ENCODE measurements at places on chromosomes 2 and 18.

GRCh38 chr18:36256094-36256493 is 41.4 kb upstream of the FHOD3 start:
- no peak for DNase-seq

GRCh38 chr2:49928551-49928950 is 774.2 kb upstream of the FSHR start:
- no peak for DNase-seq

DNA sequence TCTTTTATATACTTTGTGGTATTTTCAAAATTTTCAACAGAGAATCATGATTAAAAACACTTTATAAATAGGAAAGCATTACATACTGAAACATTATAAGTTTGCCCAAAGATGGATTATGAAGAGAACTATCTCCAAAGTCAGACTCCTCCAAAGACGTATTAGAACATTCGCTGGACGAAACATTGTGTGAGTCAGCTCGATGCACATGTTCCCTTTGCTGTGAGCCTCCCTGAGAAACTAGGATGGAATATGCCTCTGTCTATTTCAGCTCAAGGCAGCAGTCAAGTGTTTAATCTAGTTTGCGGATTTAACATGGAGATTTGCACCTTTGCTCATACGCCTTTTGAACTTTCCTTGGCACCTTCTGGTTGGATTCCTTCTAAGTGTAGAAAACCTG is 92.2 kb upstream of the NCKAP5 start:
- no peak for DNase-seq

- DNase-seq = no peak
These were observed 5.7 kb downstream of the PARD3B start for GRCh38 chr2:204550751-204551511.

- DNase-seq = no peak
These were observed 98.0 kb downstream of the STPG4 start for GRCh38 chr2:47056868-47057686.

DNA sequence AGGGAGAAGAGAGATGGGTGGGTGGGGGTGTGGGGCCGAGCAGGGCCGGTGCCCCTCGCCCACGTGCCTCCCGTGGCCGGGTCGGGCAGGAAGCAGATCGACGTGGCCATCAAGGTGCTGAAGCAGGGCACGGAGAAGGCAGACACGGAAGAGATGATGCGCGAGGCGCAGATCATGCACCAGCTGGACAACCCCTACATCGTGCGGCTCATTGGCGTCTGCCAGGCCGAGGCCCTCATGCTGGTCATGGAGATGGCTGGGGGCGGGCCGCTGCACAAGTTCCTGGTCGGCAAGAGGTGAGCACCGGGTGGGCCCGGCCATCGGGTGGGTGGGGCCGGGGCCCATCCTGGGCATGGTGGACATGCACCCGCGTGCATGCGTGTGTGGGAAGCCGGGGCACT is 21.8 kb downstream of the ZAP70 start:
- DNase-seq = no peak

DNA sequence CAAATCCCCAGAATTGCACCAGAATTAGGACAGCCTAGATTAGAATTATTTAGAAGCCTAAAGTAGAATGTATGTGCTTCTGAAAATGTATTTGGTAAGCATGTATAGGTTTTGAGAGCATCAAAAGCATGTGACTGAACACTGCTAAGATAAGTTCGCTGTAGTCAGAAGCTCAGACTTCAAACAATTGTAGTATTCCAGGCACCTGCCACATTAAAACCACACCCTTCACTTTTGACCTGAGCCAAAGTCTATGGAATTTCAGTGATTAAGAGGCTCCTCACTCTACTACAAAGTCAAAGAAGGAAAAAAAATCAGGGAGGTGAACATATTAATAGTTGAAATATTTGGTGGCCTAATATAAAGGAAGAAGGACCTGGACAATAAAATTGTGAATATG is 8.2 kb downstream of the KCNJ3 start:
- no peak for DNase-seq

DNA sequence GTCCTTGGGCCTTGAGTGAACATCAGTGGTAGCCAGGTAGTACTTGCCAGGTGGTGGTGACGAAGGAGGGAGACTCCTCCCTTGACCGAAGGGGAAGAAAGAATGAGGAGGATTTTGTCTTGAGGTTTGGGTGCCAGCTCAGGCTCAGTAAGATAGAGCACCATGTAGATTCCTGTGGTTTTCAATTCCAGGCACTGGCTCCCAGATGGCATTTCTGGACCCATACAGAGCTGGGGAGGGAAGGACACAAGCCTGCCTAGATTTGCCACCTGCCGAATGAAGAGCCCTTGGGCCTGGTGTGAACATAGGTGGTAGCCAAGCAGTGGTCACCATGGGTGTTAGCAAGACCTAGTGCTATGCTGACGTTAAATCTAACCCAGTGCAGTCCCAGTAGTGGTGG is 108.8 kb upstream of the UBE2E3 start:
- no peak for DNase-seq

GRCh38 chr18:74856928-74857327 is 259.3 kb downstream of the ZNF407 start:
- no peak for DNase-seq

- no peak for DNase-seq
These were observed 64.8 kb downstream of the DIPK1C start for GRCh38 chr18:74392323-74392722.

DNA sequence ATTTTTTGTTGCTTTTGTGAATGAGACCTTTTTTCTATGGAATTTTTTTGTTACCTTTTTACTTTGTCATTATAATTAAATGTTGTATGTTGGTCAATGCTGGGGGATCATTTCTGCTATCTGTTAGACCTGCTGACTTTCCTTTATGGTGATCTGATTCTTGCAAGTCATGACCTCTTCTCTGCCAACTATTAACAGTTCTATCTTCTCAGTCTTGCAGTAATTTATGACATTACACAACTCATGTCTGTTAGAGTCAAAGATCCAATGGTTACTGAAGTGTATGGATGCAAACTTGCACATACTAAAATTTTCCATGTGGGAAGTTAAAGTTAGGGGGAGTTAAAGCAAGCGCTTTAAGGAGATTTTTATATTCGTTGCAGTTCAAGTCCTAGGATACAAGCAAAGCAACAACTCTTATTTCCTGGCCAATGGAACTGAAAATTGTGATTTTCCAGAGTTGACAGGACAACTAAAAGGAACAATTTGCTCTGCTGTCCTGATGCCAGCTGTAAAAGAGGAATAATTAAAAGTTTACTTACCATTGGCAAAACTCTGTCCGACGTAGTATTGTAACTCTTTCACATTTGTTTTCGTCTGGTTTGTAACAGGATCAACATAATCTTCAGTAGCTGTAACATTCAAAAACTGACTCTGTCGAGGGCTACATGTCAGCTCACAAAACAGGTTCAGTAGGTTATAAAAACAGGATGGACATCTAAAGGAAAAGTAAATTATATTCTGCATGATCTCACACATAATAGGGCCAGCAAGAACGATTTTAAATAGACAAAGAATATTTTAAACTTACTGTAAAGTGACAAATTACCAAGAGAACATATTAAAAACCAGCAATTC is 17.8 kb downstream of the NPC1 start:
- no peak for DNase-seq

DNA sequence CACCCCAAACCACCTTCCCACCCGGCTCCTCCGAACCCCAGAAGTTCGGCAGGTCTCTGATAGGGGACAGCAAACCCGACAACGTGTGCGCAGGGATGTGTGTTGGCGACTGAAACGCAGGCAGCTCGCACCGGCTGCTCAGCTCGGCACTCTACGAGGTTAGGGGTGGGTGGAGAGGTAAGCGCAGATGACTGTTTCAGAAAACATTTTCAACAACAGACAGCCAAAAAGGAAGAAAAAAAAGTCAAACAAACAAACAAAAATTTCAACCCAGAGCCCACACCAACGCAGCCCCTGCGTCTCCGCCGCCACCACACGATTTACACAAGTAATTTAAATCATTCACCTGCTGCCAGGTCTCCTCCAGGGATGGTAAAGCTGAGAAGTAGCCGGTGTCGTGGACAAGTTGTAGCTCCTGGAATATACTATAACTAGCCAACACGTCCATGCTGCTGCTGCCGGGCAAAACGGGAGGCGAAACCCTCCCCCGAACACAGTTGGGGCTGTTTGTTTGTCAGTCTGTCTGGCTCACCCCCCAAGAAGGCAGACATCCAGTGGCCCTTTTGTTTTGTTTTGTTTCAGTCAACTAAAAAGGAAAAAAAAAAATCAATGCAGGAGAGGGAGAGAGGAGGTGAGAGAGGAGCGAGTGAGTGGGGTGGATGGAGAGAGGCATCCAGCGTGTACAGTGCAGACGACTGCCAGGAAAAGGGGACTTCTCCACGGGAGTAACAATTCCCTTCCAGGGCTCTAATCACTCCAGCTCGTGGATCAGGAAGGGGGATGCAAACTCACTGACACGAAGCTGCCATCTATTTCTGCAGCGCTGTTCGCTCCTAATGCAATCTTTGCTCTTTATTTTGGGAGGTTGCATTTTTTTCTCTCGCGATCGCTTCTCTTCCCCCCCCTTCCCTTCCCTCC is at the start of gene KLF7:
KLF7 (minus strand) TSS at position 828 of the 918 bp plus-strand sequence; CDS start at position 448, 380 bp downstream.
- peak; percentile 44 for DNase-seq
